ENCODE measurements at places on chromosomes 6 and 20. TPM values are rescaled to one million over a fixed set of nuclear protein-coding genes. Genes with fewer than 3 reads are reported as not detected.

GRCh38 chr20:34199183-34199582 is 42.0 kb upstream of the ASIP start:
- no peak for DNase-seq

GJA10 gene
- total RNA-seq, result not detected

PSORS1C1 gene
- 0.66 TPM for total RNA-seq

GRCh38 chr6:145551164-145551563 is 184.2 kb downstream of the EPM2A start:
- DNase-seq, result no peak

DNA sequence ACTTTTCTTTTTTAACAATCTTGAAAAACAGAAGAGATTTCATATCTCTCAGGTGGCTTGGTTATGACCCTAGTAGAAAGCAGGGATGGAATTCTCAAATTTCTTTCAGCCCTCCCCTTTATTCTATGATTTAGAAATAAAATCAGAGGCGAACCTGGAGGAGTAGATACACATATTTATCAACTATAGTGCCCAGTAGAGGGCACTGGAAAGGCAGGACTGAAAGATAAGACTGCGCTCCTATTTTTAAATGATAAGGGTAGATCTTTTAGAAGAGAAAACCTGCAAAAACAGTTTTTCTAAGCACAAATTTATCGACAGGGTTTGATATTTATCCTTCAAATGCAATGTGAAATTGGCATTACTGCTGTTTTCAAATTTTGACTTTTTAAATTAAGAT is 1296.6 kb downstream of the EPHA7 start:
- no peak for DNase-seq

ENPP1 gene
- 13.1 TPM for total RNA-seq

GRCh38 chr6:91271807-91272206 is 684.9 kb upstream of the MAP3K7 start:
- DNase-seq, result no peak
